ENCODE measurements at places on chromosomes 2 and 18. TPM values are rescaled to one million over a fixed set of nuclear protein-coding genes. Genes with fewer than 3 reads are reported as not detected.

The CNDP1 gene
- total RNA-seq: not detected

The ANKRD29 gene
- 8.8 TPM for total RNA-seq

The KCNG2 gene
- 0.66 TPM for total RNA-seq

The PRKAG3 gene
- not detected for total RNA-seq

The ADNP2 gene
- total RNA-seq: 15.7 TPM

The PROKR1 gene
- 0.66 TPM for total RNA-seq

The LYG2 gene
- not detected for total RNA-seq

The DLX1 gene
- total RNA-seq: 0.29 TPM

The SFT2D3 gene
- 9.8 TPM for total RNA-seq

The FSHR gene
- total RNA-seq: not detected

The TLX2 gene
- not detected for total RNA-seq

The MARCO gene
- 6.6 TPM for total RNA-seq

DNA sequence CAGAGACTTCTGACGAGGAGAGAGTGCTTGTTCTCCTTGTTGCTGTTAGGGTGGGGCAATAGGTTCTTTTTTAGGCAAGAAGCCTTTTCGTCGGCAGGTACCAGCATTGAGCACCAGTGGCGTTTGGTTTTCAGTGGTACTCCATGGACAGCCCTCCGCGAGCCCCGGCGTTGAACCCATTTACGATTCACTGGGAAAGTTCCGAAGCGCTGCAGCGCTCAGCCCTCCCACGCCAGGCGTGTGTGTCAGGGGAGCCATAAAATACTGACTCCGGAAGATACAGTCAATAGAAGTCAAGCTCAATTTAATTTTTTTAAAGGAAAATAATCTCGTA lies 494 bp upstream of the ROCK1 start:
- no peak for DNase-seq

DNA sequence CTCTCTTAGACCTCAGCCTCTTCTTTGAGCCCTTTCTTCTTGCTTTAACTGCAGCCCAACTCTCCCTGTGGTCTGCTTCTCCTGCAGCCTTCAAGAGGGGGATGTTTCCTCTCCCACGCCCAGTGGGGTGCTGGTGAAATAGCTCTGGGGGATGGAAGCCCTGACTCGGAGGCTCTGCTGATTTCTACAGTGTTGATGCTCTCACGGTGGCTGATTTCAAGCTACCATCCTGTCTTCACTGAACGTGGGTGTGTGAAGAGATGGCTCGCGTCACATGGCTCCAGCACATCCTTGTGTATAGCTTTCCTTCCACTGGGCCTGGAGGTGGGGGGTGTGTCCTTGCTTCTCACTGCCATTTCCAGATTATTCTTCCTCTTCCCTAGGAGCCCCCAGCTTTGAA lies 20.0 kb downstream of the MPP4 start:
- DNase-seq: no peak

DNA sequence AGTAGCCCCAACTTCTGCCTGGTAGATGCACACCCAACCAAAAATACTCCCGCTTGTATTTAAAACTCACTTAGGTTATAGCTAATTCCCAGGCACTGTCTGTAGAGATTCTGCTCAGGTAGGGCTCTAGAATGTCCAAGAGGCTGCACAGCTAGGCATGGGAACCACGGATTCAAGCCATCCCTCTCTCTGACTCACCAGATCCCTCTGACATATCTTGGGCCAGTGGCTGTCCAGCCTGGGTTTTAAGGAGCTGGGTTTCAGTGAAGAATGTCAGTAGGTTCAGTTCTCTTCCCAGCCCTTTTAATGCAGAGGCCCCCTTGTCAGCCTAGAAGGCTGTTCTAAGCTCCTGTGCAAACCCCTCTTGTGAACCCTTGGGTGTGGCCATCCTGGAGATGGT lies 15.9 kb upstream of the IL1R1 start:
- no peak for DNase-seq

DNA sequence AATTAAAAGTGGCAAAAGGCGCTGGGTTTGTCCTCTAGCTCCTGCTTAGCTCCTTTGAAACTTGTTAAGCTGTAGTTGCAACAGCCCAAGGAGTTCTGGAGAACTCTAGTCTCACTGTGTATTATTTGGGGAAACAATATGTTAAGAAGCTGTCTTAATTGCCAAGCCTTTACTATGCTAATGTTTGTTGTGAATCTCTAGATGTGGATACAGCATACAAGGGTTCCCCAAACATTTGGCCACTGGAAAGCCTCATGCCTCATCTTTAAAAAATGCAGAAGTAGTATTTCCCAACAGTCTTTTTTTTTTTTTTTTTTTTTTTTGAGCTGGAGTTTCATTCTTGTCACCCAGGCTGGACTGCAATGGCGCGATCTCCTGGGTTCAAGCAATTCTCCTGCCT lies 236.7 kb downstream of the PRKCE start:
- DNase-seq: no peak

DNA sequence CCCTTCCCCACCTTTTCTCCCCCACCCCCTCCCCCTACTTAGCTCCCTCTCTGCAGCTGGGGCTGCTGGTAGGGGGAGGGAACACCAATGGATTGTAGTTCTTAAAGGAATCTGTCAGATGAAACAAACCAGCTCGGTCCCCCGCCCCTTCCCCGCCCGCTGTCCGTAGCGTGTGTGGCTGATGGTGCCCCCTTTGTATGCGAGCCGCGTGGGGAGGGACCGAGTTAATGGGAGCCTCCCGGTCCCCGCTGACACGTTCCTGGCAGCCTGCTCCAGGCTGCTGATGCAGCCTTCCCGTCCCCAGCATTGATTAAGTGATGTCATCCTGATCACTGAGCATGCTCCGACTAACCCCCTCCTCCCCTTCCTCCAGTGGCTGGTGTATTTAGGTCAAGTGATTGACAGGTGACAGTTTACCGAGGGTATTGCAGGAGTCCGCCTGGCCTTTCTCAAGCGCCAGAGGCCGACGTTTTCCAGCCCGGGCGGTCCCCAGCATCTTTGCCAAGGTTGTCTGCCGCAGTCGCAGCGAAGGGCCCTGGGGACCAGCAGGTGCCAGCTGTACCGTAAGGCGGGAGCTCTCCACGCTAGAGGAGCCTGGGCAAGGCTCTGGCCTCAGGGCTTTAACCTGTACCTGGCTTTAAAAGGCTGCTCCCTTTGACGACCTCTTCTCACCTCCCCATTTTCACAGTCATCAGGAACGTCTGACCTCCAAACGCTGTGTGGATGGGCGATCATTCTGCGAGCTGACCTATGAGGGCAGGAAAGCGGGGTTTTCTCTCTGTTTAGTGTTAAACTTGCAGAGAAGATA lies 1.8 kb downstream of the KIF5C start:
- no peak for DNase-seq

DNA sequence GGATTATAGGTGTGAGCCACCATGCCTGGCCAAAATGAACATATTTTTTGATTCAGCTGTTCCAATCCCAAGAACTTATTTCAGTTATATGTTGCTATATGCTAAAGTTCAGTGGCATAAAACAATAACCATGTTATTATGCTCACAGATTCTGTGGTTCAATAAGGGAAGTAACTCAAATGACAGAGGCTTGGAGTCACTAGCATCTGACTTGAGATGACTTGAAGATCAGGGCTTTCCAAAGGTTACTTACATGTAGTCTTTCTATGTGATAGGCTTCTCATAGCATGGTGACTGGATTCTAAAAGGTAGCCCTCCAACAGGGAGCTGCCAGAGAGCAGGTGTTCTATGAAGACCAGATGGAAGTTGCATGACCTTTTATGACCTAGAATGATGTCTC lies 17.2 kb downstream of the CLK1 start:
- DNase-seq: no peak

DNA sequence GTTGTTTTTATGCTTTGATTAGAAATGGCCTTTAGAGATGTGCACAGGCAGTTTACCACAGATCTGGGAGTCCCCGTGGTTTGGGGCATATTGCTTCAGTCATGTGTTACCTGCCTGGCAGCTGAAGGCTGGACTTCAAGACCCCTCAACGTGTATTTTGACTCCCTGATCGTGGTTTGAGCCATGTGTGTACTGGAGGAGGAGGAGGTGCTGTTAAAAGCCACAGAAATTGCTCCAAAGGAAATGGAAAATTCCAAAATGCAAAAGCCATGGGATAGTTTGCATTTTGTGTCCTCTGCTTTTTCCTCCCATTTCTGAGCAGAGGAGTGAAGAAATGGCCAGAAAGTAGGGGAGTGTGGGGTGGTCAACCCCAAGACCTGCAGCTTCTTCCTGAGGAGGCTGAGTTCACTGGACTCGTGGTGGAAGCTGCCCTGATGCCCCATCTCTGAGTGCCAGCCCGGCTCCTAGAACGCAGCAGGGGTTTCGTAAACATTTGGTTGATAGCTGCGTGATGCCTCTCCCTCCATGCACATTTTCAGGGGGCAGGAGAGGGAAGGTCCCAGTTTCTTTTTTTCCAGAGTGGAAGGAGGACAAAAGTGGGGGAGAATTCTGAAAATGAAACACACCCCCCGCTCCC lies 45.7 kb downstream of the ITGB1BP1 start:
- DNase-seq: no peak

GRCh38 chr2:196677404-196677803 lies 37.9 kb downstream of the CCDC150 start:
- no peak for DNase-seq

GRCh38 chr2:5285872-5286769 lies 406.1 kb upstream of the SOX11 start:
- no peak for DNase-seq

GRCh38 chr2:128323555-128323931 lies 4.9 kb upstream of the HS6ST1 start:
- DNase-seq: no peak

GRCh38 chr2:197369228-197369932 lies 58.8 kb upstream of the ANKRD44 start:
- no peak for DNase-seq

- no peak for DNase-seq
Measured at GRCh38 chr18:39801010-39801409, 2154.0 kb upstream of the PIK3C3 start.

DNA sequence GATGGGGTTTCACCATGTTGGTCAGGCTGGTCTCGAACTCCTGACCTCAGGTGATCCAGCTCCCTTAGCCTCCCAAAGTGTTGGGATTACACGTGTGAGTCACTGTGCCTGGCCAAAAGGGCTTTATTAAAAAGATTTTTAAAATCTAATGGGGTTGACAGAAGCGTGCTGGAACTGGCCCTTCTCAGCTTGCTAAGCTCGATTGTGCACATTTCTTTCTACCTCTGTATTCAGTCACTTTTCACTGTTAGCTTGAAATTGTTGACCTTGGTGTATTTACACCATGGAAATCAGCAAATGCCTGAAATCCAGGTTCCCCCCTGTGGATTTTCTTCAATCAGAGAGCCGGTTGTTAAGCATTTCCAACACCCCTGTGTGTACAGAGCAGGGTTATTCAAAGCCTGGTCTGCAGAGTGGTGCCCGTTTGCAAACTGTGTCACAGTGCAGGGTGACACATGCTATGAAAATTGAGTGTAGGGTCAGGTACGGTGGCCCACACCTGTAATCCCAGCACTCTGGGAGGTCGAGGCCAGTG lies 140.2 kb downstream of the TGIF1 start:
- no peak for DNase-seq

DNA sequence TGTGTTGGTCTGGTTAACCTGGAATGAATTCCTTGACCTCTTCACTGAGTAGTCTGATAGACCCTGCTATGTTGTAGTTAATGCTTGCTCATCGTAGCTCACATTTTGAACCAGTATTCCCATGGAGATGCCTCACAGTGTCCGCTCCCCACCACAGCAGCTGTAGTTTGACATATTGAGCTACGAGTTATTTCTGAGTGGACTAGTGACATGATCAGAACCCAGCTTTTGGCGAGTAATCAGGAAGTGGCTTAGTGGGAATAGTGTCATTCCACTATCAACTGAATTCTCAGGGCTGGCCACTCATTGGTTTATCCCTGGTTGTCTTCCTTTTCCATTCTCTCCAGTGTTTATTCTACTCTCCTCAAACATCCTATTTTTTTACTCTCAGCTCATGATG lies 102.7 kb downstream of the MYO1B start:
- no peak for DNase-seq

DNA sequence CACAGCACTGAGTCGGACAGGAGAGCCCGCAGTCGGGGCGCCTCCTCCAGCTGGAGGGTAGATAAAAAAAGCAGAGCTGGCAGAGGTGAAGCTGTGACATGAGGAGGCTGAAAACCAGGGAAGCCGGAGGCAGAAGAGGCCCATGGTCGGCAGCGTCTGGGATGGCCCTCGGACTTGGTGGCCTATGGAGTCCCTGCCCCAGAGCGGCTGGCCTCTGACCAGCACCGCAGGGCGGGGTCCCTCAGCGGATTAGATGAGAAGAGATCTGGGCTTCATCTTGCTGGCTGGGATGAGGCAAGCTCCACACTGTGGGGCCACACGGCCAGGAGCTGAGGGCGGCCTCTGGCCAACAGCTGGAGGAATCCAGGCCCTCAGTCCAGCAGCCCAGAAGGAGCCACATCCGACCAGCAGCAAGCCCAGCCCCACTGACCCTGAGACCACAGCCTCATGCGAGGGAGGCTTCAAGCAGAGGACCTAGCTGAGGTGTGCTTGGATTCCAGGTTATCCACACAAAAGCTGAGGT lies 174.1 kb downstream of the EIPR1 start:
- DNase-seq: no peak

GRCh38 chr2:112547333-112547732 lies 5.1 kb downstream of the POLR1B start:
- no peak for DNase-seq

- DNase-seq: no peak
Measured at GRCh38 chr2:73601780-73602179, 40.4 kb downstream of the NAT8 start.

DNA sequence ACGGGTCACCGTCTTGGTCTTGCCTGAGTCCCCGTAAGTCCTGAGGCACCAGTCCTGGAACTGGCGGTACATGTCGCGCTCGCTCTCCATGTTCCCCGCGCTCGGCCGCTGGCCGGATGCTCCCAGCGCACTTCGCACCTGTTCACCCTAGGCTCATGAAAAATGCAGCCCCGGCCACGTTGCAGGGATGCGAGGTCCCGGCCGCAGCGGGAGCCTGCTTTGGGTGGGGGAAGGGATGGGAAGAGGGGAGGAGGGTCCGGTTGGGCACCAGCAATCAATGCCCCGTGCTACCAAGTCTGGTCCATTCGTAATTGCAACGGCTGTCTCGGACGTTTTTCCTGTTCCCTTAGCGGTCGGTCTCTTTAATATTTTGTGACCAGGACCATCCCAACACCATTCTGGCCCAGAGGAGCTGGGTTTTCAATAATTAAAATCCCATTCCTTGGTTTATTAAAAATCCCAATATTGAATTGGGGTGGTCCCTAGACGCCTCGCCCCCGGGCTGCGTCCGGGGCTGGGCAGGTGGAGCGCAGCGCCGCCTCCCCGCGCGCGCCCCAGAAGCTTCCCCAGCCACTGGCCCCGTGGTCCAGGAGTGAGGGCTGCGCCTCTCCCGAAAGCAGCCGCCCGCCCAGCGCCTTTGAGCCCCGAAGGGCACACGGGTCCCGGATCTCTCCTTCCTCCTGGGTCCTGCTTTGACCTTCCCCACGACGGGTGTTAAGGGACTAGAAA lies 1.4 kb downstream of the NOL4 start:
- DNase-seq: no peak

- no peak for DNase-seq
Measured at GRCh38 chr2:75311993-75312392, 112.7 kb upstream of the TACR1 start.

Data from breast epithelium (tissue), 4 donors.